ENCODE measurements at places on chromosomes 12 and 14.
A peak's percentile ranks its signal among the peaks of the same experiment; 100 is the strongest.

- DNase-seq, result no peak
Measured at GRCh38 chr14:25622763-25623162, 572.8 kb upstream of the STXBP6 start.

- no peak for DNase-seq
Measured at GRCh38 chr14:77640756-77641533, 24.5 kb upstream of the SPTLC2 start.

- peak; percentile 91 for DNase-seq
Measured at GRCh38 chr12:122860040-122860853, 25.0 kb downstream of the HIP1R start.

DNA sequence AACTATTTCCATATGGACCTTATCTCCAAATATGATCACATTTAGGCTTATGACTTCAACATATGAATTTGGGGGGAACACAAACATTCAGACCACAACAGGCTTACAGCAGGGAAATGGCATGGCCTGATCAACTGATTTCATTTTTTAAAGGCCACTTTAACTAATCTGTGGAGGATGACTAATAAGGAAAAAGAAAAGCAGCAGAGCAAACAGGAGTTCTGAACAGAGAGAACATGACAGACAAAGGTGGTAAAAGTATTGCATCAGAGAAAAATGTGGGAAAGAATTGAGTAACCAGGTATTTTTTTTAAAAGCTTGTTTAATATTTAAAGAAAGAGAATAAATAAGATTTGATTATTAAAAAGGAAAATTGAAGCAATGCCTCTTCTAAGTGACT is 366.1 kb upstream of the TMPO start:
- no peak for DNase-seq

DNA sequence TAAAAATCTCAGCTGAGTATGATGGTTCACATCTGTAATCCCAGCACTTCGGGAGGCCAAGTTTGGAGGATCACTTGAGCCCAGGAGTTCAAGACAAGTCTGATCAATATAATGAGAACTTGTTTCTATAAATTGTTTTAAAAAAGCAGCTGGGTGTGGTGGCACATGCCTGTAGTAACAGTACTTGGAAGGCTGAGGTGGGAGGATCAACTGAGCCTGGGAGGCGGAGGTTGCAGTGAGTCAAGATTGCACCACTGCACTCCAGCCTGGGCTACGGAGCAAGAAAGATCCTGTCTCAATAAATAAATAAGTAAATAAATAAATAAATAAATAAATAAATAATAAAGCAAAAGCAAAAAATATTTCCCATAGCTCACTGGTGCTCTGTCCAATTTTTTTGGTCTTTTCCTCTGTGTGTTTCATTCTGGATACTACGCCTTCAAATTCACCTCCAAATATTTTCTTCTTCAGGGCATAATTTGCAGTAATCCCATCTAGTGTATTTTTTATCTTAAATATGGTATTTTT is 32.7 kb upstream of the SNX6 start:
- no peak for DNase-seq

DNA sequence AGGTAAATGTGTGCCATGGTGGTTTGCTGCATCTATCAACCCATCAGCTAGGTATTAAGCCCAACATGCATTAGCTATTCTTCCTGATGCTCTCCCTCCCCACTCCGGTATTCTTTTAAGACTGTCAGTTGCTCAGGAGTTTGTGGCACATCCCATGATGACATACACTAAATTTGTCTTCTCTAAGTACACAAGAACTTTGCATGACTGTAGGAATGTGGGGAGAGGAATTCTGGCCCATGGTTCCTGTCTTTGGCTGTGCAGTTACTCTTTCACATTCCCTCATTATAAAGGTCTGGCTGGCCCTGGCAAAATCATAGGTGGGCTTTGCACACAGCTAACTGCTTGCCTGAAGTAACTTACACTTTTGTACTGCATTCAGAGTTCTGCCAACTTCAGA is 30.3 kb downstream of the HMGA2 start:
- DNase-seq, result no peak

Data from neural crest cell (in vitro differentiated cells).